Activated CD4-positive, alpha-beta memory T cell treated with anti-CD3 and anti-CD28 coated beads for 36 hours (primary cell): ENCODE measurements at places on chromosomes 3 and 15. TPM values are rescaled to one million over a fixed set of nuclear protein-coding genes. Genes with fewer than 3 reads are reported as not detected.

GRCh38 chr3:27827041-27827440 lies 104.9 kb upstream of the EOMES start:
- no peak for DNase-seq

- DNase-seq = no peak
Observed at GRCh38 chr3:125189378-125190165, 23.0 kb downstream of the SLC12A8 start.

Gene HRG
- not detected for total RNA-seq

DNA sequence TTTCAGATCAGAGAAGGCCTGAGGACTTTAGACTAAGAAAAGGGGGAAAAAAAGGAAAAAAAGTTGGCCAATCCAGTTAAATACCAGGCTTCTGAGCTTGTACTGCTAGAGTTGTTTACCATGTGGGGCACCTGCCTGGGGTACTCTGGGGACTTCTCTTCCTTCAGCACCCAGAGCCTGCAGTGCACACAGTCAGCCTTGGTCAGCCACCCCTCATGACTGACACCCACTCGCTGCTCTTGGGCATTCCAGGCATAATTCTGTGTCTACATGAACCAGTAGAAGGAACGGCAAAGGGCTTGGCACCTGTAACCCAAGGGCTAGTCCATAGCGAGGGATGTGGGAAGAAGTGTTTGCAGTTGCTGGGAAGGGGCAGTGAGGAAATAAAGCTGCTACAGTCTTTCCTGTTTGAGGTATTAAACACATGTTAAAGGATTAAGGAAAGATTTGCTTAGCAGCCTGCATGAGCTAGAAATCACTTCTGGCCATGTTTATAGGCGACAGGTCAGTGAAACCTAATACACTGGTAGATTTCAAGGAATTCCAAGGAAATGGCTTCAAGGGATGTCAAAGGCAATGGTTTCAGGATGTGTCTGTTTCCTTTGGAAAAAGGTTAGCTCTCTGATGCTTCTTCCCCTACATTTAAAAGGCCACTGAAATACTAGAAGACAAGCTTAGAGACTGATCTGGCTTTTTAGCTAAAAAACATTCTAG lies 232.5 kb downstream of the CHST2 start:
- no peak for DNase-seq
